ENCODE measurements at places on chromosomes 16 and 17. TPM values are rescaled to one million over a fixed set of nuclear protein-coding genes. Genes with fewer than 3 reads are reported as not detected.

DNA sequence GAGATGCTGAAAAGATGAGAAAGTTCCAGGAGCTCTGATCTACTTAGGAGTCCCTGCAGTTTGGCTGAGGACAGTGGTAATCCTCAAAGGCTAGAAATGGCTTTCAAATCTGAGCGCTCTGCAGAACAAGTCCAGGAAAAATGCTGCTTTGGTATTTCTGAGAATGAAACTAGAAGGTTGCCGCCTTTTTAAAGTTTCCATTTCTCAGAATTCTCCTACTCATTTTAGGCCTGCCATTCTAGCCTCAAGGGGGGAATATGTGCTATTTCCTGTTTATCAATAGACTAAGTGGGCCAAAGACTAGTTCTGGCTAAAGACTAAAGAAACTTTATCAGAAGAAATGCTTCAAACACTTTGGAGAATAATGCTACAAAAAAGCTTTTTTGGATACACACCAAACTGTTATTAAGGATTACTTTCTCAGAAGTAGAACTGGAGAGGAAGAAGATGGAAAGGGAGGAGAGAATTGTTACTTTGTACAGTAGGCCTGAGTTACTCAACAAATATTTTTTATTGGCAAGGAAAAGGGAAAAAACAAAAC, at the start of gene SLFN12L:
TSS of gene SLFN12L (minus strand) at position 78 of the 541 bp plus-strand sequence. CDS start 15,314 bp downstream, outside the sequence.
- H3K4me3 ChIP-seq = peak within 1 kb of the TSS; percentile 84
- H3K36me3 ChIP-seq = peaks cover 22% of the 10 kb centered on the region
- H3K27ac ChIP-seq = peak within 1 kb of the TSS; percentile 99
- H3K4me1 ChIP-seq = peaks cover 40% of the 10 kb centered on the region

- peaks cover 1% of the 10 kb centered on the region for H3K4me1 ChIP-seq
- no peak overlapping the region for H3K27ac ChIP-seq
- H3K4me3 ChIP-seq = no peak overlapping the region
- no peaks in the 10 kb centered on the region for H3K27me3 ChIP-seq
- DNase-seq = no peak
- no peaks in the 10 kb centered on the region for H3K36me3 ChIP-seq
Observed at GRCh38 chr16:75908331-75909117, 182.2 kb upstream of the CPHXL start.

DNA sequence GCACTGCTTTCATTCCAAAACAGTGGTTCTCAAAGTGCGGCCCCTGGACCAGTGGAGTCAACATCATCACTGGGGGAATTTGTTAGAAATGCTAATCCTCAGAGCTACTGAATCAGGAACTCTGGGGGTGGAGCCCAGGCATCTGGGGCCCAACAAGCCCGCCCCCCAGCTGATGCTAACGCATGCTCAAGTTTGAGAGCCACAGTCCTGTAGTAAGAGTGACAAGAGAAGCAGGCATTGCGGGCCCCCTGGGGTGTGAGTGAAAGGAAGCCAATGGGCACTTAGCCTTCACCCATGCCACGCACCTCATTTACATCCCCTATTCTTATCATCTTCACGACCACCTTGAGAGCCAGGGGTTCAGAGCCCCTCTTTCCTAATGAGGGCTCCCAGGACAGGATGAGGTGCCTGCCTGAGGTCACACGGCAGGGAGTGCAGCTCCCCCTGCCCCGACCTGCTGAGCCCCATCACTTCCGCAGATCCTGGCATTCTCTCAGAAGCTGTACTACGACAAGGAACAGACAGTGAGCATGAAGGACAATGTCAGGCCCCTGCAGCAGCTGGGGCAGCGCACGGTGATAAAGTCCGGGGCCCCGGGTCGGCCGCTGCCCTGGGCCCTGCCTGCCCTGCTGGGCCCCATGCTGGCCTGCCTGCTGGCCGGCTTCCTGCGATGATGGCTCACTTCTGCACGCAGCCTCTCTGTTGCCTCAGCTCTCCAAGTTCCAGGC, 9.1 kb downstream of the CA4 start:
- H3K27ac ChIP-seq = no peak overlapping the region
- H3K4me1 ChIP-seq = peaks cover 1% of the 10 kb centered on the region
- peaks cover 9% of the 10 kb centered on the region for H3K27me3 ChIP-seq

GRCh38 chr17:82686366-82687324, 11.9 kb downstream of the RAB40B start:
- no peak overlapping the region for H3K27ac ChIP-seq
- H3K36me3 ChIP-seq = peaks cover 1% of the 10 kb centered on the region
- peaks cover 3% of the 10 kb centered on the region for H3K4me1 ChIP-seq

GRCh38 chr17:75077496-75078283, 10.1 kb upstream of the SLC16A5 start:
- H3K36me3 ChIP-seq = no peaks in the 10 kb centered on the region
- H3K27ac ChIP-seq = peak overlapping the region; percentile 65
- H3K4me3 ChIP-seq = peak overlapping the region; percentile 74
- peak; percentile 84 for DNase-seq
- no peaks in the 10 kb centered on the region for H3K27me3 ChIP-seq

GRCh38 chr17:29451121-29451742, 61.1 kb downstream of the TAOK1 start:
- no peaks in the 10 kb centered on the region for H3K27me3 ChIP-seq
- no peak overlapping the region for H3K27ac ChIP-seq
- DNase-seq = no peak
- peaks cover 43% of the 10 kb centered on the region for H3K36me3 ChIP-seq
- peaks cover 9% of the 10 kb centered on the region for H3K4me1 ChIP-seq
- no peak overlapping the region for H3K4me3 ChIP-seq

- H3K4me1 ChIP-seq = peaks cover 11% of the 10 kb centered on the region
- H3K27me3 ChIP-seq = peaks cover 24% of the 10 kb centered on the region
- no peak for DNase-seq
- no peak overlapping the region for H3K4me3 ChIP-seq
- H3K36me3 ChIP-seq = no peaks in the 10 kb centered on the region
- no peak overlapping the region for H3K27ac ChIP-seq
Observed at GRCh38 chr16:13961099-13961811, 41.3 kb downstream of the ERCC4 start.

DNA sequence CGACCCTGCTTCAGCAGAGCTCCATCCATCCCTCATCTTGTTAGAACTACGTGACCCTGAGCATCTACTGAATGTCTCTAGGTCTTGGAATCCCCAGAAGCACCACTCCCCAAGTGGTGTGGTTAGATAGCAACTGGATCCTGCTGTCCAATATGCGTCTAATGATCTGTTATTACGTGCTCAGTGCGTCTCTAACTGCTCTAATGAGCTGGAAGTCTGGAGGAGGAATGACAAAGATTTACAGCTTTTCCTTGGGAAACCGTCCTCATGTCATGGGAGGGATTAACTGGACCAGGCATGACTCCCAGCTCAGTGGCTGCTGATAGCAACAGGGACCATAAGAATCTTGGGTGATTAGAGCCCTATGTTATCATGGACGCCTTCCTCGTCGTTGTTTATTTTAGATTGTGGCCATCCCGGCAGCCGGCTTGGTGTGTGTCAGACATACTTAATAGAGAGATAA, 150.9 kb downstream of the HS3ST3B1 start:
- no peak overlapping the region for H3K4me3 ChIP-seq
- no peak for DNase-seq
- no peaks in the 10 kb centered on the region for H3K36me3 ChIP-seq

- DNase-seq = no peak
- H3K27ac ChIP-seq = no peak overlapping the region
- peaks cover 3% of the 10 kb centered on the region for H3K36me3 ChIP-seq
- peaks cover 17% of the 10 kb centered on the region for H3K4me1 ChIP-seq
- H3K27me3 ChIP-seq = peaks cover 8% of the 10 kb centered on the region
Observed at GRCh38 chr17:81517339-81518112, 4.9 kb upstream of the ACTG1 start.

- H3K4me1 ChIP-seq = peaks cover 87% of the 10 kb centered on the region
- no peak for DNase-seq
- H3K36me3 ChIP-seq = peaks cover 53% of the 10 kb centered on the region
- H3K27me3 ChIP-seq = no peaks in the 10 kb centered on the region
Observed at GRCh38 chr17:40550608-40551007, 14.7 kb downstream of the CCR7 start.

DNA sequence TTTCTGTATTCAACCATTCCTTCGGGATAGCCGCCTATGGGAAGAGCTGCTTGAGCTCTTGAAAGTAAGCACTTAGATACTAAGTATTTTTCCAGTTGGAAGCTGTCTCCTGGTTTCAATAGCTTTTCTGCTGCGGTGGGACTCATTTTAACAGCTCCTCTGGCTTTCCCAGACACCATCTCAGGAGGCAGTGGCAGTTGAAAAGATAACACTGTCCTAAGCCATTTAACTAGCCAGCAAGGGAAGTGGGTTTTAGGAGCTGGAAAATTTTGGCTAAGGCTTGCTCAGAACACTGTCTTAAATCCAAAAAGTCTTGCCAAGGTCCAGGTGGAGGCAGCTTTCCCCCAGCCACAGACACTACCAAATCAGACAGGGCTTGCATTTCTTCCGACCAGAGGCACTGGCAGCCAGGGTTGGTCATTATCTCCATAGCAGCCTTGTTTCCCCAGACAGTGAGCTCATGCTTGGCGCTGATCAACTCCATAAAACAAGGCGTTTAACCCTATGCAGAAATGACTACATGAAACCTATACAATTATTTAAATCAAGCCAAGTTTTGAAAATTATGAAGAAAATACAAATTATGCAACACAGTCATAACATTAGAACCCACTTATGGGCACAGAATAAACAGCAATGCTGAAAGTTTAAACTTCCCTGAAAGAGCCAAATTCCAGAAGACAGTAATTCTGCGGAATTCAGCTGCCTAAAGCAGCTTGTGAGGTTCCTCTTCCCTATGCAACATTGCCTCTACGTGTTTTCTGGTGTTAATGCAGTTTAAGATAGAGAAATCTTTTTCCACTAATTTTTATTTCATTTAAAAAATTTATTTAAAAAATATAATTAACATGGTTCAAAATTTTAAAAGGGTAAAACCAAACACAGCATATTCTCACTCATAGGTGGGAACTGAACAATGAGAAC, 25.0 kb downstream of the GABARAPL2 start:
- peaks cover 11% of the 10 kb centered on the region for H3K4me1 ChIP-seq
- peaks cover 4% of the 10 kb centered on the region for H3K36me3 ChIP-seq
- no peak for DNase-seq
- H3K27me3 ChIP-seq = no peaks in the 10 kb centered on the region
- no peak overlapping the region for H3K27ac ChIP-seq

DNA sequence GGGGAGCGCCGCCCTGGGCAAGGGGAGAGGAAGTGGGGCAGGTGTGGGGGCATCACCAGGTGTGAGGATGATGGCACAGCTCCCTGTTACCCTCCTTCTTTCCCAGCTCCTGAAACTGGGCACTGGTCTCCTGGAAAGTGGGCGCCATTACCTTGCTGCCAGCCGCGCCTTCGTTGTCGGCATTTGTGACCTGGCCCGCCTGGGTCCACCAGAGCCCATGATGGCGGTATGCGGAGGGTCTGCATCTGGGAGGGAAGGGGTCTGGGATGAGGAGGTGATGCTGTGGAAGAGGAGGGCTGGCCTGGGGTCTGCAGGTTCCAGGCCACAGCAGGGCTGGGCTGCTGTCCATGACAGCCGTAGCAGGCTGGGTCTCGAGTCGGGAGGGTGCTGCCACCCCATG, 5.5 kb downstream of the ACAP1 start:
- no peaks in the 10 kb centered on the region for H3K27me3 ChIP-seq
- peaks cover 18% of the 10 kb centered on the region for H3K4me1 ChIP-seq
- H3K4me3 ChIP-seq = no peak overlapping the region

GRCh38 chr16:10181196-10182162, 749 bp downstream of the GRIN2A start:
- DNase-seq = peak; percentile 82
- H3K27ac ChIP-seq = no peak overlapping the region
- H3K4me3 ChIP-seq = peak overlapping the region; percentile 42
- H3K36me3 ChIP-seq = no peaks in the 10 kb centered on the region
- H3K27me3 ChIP-seq = peaks cover 38% of the 10 kb centered on the region
- peaks cover 5% of the 10 kb centered on the region for H3K4me1 ChIP-seq

DNA sequence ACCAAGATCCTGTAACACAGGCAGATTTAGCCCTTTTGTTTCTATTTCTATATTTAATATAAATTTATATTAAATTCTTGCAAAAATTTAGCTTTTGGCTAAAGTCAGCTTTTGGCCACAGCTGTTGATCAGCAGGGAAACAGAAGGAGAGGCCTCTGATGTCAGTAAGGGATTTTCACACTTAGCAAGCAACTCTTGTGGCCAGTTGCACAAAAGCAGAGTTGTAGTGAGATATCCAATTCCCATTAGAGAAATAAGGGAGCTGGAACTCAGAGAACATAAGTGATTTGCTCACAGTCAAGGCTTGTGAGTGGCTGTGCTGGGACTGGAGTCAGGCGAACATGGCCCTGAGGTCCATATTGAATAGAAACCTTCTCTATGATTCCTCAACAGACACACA, 16.7 kb upstream of the HEATR6 start:
- no peak overlapping the region for H3K4me3 ChIP-seq
- DNase-seq = no peak
- no peak overlapping the region for H3K27ac ChIP-seq
- H3K27me3 ChIP-seq = peaks cover 35% of the 10 kb centered on the region
- no peaks in the 10 kb centered on the region for H3K36me3 ChIP-seq

GRCh38 chr17:34725725-34726124, 146.3 kb downstream of the TMEM132E start:
- H3K27me3 ChIP-seq = no peaks in the 10 kb centered on the region
- no peak overlapping the region for H3K27ac ChIP-seq

GRCh38 chr17:16472539-16472938, 19.5 kb downstream of the LRRC75A start:
- H3K27ac ChIP-seq = no peak overlapping the region
- no peaks in the 10 kb centered on the region for H3K27me3 ChIP-seq
- H3K36me3 ChIP-seq = peaks cover 1% of the 10 kb centered on the region
- peaks cover 4% of the 10 kb centered on the region for H3K4me1 ChIP-seq
- no peak overlapping the region for H3K4me3 ChIP-seq
- no peak for DNase-seq

GRCh38 chr16:30609002-30609925, 925 bp downstream of the ZNF689 start:
- peak overlapping the region; percentile 94 for H3K4me3 ChIP-seq
- peak overlapping the region; percentile 97 for H3K27ac ChIP-seq
- H3K4me1 ChIP-seq = peaks cover 24% of the 10 kb centered on the region
- no peaks in the 10 kb centered on the region for H3K27me3 ChIP-seq

DNA sequence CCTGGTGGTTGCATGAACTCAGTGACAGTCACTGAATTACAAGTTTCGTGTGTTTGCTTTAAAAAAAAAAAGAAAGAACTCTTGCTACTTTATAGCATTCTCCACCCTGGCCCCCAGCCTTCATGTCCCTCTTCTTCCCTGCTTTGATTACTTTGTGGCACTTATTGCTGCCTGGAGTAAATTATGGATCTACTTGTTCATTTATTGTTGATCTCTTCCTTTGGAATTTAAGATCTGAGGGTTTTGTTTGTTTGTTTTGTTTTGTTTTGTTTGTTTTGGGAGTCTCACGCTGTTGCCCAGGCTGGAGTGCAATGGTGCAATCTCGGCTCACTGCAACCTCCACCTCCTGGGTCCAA, 126.5 kb downstream of the ABCC6 start:
- H3K27ac ChIP-seq = no peak overlapping the region
- no peak for DNase-seq
- no peaks in the 10 kb centered on the region for H3K27me3 ChIP-seq

GRCh38 chr17:44345454-44346026, 438 bp downstream of the GRN start:
- peak overlapping the region; percentile 86 for H3K27ac ChIP-seq
- no peaks in the 10 kb centered on the region for H3K36me3 ChIP-seq

Gene ZDHHC1
- total RNA-seq = 0.85 TPM

Gene CLEC10A
- total RNA-seq = not detected

Gene KREMEN2
- 0.28 TPM for total RNA-seq

Gene CRHR1
- total RNA-seq = not detected

Gene SGF29
- total RNA-seq = 33.6 TPM

Gene SLC47A2
- not detected for total RNA-seq

Data from activated CD4-positive, alpha-beta T cell treated with anti-CD3 and anti-CD28 coated beads, Interleukin-2, amount 10 ng/mL, durations not matched to agents 24 days and 14 days (primary cell).